ENCODE measurements at places on chromosomes 11 and 22.

GRCh38 chr11:66600219-66600618 is 7.2 kb downstream of the CCS start:
- DNase-seq: no peak

- no peak for DNase-seq
Observed at GRCh38 chr11:76772100-76772782, 10.9 kb upstream of the TSKU start.

DNA sequence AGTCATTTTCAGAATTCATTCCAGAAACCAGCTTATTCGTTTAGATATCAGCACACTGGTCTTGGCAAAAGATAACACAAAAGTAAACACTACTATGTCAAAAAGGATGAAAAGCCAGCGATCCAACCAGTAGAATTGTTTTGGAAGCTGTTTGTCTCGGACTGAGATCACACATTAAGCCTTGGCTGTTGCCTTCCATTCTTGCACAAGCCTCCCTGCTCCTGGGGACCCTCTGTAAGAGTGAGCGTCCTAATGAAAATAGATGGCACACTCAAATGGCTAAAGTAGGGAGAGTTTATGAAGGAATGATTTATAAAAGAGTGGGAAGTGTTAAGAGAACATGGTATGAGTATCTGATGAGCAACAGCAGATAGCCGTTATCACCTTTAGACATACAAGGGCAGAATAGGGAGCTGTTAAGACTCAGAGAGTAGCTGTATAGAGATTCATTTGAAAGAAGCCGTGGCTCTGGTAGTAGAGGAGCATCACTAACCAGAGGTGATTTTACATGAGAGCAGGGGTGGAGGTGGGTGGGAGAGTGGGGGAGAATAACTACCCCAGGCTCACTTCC is 25.2 kb downstream of the PDE3B start:
- DNase-seq: no peak

- no peak for DNase-seq
Observed at GRCh38 chr11:121929581-121929980, 186.4 kb downstream of the BLID start.

GRCh38 chr22:26617271-26618199 is at the start of gene CRYBB1:
Gene CRYBB1, minus strand, starts transcription at chr22:26618027. Its CDS starts 1,708 bp downstream, at chr22:26616319.
- no peak for DNase-seq

DNA sequence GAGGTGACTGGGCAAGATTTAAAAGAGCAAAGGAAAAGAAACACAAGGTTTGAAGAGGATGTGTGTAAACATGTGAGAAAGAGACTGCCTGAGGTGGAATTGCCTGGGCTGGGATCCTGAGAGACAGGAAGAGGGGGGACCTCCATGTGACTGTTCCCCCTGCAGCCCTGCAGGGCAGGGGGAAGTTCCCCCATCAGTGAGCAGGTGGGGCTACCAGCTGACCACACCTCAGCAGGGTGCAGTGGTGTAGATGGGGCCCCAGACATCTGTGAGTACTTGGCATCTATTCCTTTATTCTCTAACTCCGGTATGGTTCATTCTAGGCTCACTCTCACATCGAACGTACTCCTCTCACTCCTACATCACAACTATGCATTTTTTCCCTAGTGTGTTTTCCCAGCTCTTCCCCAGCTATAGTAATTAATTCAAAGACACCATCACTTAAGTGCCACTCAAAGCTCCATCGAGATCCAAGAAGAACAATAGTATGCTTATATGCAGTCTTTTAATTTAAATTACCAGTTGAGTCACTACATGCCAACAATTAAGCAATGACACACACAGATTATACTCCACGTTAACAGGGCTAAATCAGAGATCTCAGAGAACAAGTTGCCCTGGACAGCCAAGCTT is 42.7 kb downstream of the LGR4 start:
- DNase-seq: no peak

GRCh38 chr11:125935618-125936199 is 10.1 kb upstream of the VSIG10L2 start:
- no peak for DNase-seq

DNA sequence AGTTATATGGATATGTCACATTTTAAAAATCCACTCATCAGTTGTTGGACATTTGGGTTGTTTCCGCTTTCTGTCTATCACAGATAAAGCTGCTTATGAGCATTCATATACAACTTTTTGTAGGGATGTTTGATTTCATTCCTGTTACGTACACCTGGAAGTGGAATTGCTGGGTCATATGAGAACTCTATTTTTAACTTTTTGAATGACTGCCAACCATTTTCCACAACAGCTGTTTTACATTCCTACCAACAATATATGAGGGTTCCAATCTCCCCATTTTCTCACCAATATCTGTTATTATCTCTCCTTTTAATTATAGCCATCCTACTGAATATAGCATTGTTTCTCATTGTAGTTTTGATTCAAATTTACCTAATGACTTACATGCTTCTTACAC is 172.0 kb downstream of the UVRAG start:
- DNase-seq: no peak

DNA sequence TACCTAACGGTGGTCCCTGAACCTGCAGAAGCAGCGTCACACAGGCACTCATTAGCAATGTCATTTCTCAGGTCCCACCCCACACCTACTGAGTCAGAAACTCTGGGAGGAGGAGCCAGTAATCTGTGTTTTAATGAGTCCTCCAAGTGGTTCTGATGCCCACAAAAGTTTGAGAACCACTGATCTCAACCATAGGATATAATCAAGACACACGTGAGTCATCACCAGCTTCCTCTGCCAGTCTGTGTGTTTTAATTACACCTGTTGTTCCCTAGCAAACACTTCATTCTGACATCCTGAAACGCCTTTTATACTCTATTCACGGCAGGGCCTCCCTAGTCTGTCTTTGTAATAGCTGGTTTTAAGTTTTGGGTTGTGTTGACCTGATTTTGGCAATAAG is 5.8 kb downstream of the TECTA start:
- DNase-seq: no peak

GRCh38 chr11:78727816-78728215 is 153.2 kb upstream of the NARS2 start:
- DNase-seq: no peak

DNA sequence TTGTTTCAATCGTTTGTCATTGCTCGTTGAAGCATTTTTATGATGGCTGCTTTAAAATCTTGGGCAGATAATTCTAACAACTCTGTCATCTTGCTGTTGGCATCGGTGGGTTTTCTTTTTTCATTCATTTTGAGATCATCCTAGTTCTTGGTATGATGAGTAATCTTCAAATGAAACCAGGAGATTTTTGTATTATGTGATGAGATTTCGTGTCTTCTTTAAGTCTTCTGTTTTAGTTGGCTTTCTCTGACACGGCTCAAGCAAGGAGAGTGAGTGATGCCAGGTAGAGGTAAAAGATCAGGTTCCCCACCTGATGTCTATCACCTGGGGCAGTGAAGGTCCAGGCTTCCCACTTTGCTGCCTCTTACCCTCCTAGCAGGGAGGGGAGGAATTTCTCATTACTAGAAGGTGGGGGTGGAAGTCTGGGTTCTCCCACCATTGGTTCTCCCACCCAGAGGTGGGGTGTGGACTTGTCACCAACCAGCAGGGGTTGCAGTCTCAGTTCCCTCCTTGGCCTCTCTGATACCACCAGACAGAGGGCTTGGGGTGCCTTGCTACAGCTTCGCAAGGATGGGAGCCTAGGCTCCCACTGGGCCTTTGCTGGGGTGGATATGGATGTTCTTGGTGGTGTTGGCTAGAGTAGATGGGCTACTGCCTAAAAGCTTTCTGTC is 12.9 kb downstream of the CDC45 start:
- no peak for DNase-seq

DNA sequence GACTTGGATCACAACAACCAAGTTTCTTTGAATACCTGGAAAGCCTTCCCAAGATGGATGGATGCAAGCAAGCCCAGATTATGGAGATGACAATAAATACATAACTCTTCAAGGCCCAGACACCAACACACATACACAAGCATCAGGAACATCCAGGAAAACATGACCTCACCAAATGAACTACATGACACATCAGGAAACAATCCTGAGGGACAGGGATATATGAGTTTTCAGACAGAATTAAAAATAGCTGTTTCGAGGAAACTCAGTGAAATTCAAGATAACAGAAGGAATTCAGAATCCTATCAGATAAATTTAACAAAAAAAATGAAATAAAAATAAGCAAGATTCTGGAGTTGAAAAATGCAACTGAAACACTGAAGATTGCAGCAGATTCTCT is 659.4 kb downstream of the METTL15 start:
- no peak for DNase-seq

- no peak for DNase-seq
Observed at GRCh38 chr11:2994336-2994730, 2.2 kb upstream of the NAP1L4 start.

DNA sequence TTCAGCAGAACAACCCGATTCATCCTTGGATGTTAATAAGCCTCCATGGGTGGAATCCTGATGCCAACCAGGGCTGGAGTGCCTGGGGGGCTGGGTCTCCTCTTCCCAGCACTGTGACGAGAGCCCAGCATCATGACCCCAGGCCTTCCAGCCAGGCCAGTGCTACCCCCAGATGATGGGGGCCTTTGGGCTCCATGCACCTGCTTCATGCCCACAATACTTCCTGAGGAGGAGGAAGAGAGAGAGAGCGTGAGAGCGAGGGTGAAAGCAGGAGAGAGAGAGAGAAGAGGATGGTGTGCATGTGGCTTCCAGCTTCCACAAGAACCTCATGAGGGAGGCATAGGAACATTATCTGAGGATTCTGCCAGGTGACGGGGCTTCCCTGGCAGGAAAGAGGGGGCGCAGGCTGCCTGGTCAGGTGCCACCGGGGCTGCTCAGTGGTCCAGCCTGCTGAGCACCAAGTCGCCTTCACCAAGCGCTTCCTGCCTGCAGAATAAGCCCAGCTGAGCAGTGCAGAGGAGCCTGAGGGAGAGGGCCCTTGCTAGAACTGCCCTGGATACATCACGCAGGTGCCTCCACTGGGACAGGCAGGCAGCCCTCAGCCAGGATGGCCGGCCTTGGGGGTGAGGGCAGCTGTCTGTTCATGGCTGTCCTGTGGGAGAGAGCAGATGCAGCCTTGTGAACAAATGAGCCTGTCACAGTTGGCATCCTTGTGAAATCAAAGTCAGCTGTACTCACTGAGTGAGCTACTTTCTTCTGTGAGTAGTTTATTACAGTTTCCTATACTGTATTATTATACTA is 243.3 kb upstream of the B3GAT1 start:
- no peak for DNase-seq

DNA sequence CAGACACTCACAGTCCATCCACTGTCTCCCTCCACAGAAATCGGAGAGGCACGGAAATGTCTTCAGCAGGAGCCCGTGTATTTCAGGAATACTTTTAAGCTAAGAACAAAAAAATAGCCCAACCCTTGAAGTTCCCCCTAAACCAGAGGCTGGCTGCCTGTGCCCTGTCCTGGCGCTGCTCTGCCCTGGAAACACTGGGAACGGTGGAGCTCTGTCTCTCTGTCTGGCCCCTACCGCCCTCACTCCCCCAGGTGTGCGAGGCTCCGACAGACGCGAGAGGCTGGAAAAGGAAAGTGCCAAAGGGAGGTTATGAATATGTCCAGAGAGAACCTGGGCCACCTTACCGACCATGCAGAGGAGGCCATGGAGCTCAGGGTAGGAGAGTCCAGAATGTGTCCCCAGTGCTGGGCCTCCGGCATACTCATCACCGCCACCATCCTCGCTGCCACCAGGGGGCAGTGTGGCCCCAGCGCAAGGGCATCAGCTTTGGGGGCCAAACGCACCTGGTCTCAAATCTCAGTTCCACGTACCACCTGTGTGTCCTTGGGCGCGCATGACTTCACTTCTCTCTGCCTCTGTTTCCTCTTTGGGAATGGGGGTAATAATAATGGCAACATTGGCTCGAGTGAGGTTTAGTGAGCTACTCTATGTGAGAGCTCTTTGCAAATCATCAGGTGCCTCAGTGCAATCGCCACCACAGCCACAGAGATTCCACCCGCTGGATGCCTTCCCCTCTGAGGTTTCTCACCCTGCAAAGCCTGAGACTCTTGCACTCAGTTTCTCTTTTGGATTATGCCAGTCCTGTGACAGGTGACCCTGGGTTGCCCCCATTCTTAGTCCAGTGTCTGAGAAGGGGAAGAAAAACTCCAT is 10.4 kb upstream of the SLCO2B1 start:
- DNase-seq: peak; percentile 67

DNA sequence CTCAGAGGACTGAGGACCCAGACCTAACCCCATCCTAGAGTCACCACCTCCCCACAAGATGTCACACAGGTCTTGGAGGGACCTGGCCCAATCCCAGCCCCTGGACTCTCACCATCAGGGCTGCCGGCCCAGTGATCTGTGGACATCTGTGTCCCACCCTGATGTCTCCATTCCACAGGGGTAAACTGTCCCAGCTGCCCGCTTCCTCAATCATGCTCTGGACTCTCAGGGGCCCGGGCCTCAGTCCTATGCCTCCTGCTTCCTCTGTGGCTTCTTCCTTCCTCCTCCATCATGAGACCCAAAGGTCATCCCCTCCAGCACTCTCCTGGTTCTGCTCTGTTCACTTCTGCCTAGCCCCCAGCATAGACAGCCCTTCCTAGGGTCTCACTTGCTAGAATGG is 32.2 kb downstream of the ARAP1 start:
- no peak for DNase-seq

DNA sequence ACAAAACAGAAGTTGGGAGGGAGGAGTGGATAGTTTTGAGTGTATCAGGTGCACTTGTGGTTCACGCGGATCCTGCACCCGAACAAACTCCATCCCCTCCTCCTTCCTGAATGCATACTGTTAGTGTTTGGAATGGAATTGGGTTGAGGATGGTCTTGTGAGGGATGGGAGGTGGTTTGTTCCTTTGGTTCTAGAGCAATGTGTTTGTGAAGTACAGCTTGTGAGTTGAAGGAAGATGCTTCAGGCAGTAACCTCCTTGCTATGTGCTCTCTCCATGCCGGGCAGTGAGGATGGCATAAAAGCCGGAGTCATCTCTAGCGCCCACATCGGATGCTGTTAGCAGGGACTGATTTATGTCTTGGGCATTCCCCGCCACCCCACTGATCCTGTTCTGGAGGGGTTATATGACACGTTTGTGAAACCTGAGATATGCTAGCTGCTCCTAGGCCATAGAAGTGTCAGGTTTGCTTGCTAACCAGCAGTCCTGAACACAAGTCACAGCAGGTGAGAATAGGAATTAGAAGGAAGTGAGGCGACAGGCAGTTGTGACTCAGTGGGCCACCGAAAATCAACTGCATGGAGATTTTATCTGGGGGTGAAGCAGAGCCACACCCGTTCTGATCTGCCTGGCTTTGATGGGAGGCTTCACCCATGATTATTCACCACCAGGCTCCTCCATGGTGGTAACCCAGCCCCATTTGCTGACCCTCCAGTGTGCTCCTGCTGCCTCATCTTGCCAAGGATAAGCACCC is 2.2 kb downstream of the BCR start:
- peak; percentile 54 for DNase-seq
